KBM-7 (cell line): ENCODE measurements at places on chromosomes 1 and 21.
A peak's percentile ranks its signal among the peaks of the same experiment; 100 is the strongest.

DNA sequence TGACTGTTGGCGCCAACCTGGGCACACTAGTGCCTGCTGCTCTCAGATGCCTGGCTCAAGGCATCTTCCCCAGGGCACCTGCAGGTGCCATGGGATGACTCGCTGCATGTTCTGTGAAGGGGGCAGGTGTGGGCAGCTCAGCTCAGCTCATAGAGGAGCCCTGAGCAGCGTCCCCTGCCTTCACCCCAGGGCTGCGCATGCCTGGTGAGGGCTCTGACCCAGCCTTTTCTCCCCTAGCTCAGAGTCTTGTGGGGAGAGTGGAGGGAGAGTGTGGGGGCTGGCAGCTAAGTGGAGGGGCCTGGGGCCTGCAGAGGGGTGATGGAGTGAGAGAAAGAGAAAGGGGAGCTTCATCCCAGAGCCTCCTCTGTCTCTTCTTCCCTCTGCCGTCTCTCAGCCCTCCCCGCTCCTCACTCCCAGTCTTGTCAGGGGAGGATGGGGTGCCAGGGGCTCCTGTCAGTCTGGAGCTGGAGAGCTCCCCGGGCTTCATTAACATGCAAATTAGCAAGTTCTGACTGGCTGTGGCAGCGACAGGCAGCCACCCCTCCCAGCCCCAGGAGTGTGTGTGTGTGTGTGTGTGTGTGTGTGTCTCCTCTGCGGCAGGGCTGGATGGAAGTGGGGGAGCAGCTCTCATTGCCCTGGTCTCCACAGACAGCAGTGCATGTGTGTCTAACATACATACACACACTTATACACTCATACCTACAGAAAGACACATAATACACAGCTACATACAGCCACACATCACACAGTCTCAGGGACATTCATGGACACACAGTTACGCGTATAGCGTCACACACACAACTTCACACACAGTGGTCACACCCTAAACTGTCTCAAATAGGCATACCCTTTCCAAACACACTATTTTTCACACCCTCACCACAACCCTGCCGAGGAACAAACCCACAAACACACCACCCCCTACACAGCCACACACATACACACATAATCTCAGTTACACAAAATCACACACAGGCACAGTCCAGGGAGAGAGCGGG lies 34.0 kb downstream of the FOXO6 start:
- peak; percentile 27 for DNase-seq

- DNase-seq, result no peak
Observed at GRCh38 chr1:186980400-186980799, 151.7 kb downstream of the PLA2G4A start.

- DNase-seq, result no peak
Observed at GRCh38 chr21:36839123-36839522, 127.3 kb downstream of the HLCS start.

GRCh38 chr1:225763716-225764548 lies 13.7 kb upstream of the SRP9 start:
- DNase-seq, result no peak

DNA sequence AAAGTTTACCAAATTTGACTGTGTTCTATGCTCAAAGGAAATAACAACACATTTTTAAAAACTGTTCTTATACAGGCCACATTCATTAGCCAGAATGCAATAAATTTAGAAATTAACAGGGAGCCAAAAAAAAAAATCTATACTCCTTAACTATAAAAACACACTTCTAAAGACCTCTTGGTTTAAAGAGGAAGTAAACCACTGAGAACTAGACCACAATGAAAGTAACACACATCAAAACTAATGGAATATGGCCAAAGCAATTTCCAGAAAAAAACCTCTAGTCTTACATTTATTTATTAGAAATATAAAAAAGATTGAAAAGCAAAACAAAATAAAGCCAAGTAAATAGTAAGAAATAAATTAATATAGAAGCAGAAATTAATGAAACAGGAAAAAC lies 48.9 kb upstream of the GADD45A start:
- DNase-seq, result peak; percentile 47

DNA sequence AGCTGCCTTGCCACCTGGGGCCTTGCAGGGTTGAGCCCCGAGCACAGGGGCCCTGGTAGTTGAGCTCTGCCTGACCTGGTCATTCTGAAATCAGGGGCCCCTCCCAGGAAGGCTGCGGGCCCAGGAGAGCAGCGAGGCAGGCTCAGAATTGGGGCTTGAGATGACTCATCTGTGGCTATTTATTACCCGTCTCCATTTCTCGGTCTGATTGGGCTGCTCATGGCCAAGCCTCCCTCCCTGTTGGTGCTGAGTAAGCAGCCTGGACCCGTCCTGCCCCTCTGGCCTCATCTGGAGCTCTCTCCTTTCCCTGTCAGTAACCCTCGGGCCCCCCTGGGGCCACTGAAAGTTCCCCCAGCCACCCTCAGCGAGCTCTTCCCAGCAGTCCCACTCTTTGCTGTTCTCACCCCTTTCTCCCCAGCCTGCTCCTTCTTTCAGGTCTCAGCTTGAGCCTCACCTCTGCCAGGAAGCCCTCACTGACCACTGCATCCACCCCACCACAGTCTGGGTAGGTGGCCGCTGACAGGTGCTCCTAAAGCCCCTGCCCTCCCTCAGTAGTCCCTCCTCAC lies 11.0 kb upstream of the TNFRSF8 start:
- no peak for DNase-seq
